Colonic mucosa (tissue), 4 donors: ENCODE measurements at places on chromosomes 11 and 22. TPM values are rescaled to one million over a fixed set of nuclear protein-coding genes. Genes with fewer than 3 reads are reported as not detected.
A peak's percentile ranks its signal among the peaks of the same experiment; 100 is the strongest.

DNA sequence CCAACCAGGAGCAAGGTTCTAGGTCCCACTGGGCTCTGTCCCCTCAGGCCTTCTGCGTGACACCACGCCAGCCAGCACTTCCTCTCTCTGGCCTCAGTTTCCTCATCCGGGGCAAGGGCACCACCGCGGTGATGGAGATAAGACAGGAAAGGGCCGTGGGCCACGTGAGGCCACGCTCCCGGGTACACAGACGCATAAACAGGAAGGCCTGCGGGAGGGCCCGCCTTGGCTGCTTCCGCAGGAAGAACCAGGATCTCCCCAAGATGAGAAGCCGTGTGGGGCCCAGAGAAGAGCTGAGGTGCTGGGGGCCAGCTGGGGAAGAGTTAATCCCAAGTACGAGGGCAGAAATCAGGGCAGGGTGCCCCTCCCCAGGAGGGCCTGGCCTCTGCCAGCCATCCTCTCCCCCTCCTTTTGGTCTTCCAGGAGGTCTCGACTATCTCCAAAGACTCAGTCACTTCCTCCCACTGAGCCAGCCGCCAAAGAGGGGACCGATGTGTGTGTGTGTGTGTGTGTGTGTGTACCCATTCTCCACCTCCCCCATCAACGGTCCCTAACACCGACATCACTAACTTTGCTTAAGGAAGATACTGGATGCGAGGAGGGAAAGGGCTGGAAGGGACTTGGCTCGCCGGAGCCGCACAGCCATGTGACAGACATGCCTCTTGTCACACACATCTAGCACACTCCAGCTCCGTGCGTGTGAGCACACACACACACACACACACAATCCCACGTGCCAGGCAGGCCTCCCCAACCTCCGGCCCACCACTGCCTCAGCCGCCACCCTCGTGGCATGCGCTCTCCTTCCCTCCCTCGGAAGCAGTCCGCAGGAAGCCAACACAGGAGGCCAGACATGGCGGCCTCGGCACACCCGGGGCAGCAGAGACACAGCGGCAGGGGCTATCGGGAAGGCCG, 1.4 kb downstream of the MFNG start:
- peak; percentile 72 for DNase-seq

DNA sequence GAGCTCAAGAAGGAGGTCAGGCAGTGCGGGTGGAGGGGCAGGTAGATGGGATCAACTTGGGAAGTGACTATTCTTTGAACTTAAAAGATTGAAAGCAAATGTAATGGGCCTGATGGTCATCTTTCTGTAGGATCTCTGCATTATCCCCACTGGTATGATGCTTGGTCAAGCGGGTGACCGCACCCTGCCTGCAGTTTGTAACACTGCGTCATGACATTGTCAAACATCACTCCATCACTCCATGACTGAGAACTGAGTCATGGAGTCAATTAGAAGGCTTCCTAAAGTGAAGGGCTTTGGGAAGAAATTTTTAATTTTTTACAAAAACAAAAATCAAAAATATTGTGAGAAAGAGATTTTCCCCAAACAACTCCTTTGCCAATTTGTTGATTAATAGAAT, 62.4 kb upstream of the BMAL1 start:
- no peak for DNase-seq

- no peak for DNase-seq
These were observed 229.5 kb downstream of the AASDHPPT start for GRCh38 chr11:106306942-106307341.

The SHISAL1 gene
- total RNA-seq = 0.27 TPM

DNA sequence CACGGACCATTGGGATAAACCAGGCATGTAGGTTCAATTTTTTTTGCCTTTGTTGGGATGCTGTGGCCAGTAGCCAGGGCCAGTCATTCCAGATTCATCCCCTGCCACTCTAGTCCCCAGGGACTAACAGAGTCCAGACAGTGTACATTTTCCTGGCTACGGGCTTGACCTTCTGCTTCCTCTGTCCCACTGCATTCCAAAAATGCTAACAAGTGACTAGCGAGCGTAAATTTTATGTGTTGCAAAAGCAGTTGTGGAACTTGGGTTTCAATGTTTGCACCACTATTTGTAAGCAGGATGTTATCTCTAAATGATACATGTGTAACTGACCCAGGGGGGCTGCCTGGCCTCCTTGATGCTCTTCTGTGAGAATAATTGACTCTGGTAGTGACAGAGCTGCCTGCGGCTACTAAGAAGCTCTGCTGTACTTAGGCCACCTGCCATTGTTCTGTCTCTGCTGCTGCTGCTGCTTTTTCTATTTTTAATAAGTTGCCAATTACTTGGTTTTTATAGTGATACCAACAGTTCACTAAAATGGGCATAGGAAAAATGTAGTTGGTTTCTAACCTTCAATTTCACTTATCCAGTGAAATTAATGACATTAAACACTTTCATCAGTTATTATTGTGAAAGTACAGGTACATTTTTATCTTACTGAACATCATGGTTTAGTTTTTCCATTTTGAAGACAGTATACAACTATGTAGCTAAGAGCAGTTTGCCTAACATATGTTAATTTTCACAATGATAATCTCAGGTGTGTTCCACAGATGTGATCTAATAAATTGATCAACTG, 26.8 kb downstream of the TNRC6B start:
- no peak for DNase-seq

The GANAB gene
- 303 TPM for total RNA-seq

GRCh38 chr11:120517801-120518291, 6.3 kb downstream of the GRIK4 start:
- no peak for DNase-seq

GRCh38 chr11:14882196-14882595, 9.8 kb downstream of the CYP2R1 start:
- DNase-seq = no peak

DNA sequence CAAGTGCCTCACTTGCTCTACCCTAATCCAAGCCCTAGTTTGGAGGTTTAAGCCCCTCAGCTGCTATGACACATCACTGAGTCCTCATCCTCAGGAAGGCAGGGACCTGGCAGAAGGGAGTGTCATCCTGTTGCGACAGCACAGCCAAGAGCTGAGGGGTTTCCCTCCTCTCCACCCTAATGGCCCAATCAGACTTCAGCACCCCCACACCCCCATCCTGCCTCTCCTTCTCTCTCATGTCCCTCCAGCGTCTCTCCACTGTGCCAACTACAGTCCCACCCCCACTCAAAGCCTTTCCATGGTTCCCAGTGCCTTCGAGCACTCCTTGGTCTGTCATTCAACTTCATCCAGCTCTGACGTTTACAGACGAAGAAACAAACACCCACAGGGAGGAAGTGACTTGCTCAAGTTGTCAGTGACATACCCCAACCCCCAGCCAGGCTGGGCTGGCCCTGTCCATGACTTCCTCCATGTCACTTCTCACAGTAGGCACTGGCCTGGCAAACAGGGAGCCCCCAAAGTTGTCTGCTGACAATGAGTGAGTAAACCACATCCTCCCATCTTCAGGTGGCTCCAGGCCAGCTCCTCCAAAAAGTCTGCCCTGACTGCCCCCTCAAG, 15.6 kb downstream of the ARAP1 start:
- no peak for DNase-seq

DNA sequence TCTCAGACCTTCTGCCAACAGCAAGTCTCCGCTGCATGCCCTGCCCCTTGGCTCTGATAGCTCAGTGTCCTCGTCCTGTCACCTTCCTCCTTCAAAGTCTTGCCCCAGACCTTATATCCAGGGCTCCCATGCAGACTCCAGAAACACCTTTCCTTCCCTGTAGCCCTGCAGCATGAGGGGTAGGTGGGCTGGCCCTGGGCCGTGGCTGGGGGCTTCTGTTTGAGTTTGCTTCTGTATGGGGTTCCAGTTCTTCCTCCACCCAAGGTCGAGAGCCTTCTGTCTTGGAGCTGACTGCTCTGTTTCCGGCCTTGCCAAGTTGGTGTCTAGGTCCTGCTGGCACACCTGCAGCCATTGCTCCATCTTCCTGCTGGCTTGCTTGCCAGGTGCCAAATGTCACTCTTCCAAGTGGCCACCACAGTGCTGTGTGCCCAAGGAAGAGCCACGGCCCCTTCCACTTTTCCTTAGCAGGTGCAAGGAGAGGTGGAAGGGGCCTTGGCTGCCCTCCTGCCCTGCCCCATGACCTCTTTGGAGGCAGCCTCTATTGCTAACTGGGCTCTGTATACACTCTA, 74.8 kb upstream of the NECTIN1 start:
- DNase-seq = no peak

- no peak for DNase-seq
These were observed 223.8 kb downstream of the FAM76B start for GRCh38 chr11:95565724-95566141.

The POTEH gene
- total RNA-seq = not detected

The KDELR3 gene
- 29.1 TPM for total RNA-seq

GRCh38 chr11:44771841-44772240, 45.1 kb downstream of the TSPAN18 start:
- no peak for DNase-seq

- no peak for DNase-seq
These were observed 52.5 kb upstream of the TTC12 start for GRCh38 chr11:113261709-113262475.

The C2CD2L gene
- 20.6 TPM for total RNA-seq

The SLC29A2 gene
- 20.2 TPM for total RNA-seq

The SGSM1 gene
- total RNA-seq = 3.9 TPM

The COA4 gene
- 60.8 TPM for total RNA-seq

DNA sequence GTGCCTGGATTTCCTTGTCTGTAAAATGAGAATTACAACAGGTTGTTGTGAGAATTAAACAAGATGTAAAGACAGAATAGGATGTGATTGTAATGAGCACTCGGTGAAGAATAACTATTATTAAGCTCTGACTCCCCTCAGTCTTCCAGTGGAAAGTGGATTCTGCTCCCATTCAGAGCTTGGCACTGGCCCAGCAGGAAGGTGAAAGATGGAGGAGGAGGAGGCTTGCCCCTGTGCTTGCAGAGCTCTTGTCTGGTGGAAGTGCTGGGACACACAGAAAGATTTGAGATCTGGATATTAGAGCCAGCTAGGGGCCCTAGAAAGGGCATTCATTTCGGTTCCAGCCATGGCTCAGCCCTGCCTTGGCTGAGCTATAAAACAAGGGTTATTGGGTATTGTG, 28.2 kb downstream of the PHLDB1 start:
- no peak for DNase-seq

GRCh38 chr11:99513368-99513767, 492.6 kb downstream of the CNTN5 start:
- DNase-seq = no peak

The CD3G gene
- 1.6 TPM for total RNA-seq

The CYP2D6 gene
- total RNA-seq = 2.9 TPM

The HTR3A gene
- total RNA-seq = not detected

The LARGE2 gene
- total RNA-seq = 4.1 TPM

The PGA3 gene
- not detected for total RNA-seq

DNA sequence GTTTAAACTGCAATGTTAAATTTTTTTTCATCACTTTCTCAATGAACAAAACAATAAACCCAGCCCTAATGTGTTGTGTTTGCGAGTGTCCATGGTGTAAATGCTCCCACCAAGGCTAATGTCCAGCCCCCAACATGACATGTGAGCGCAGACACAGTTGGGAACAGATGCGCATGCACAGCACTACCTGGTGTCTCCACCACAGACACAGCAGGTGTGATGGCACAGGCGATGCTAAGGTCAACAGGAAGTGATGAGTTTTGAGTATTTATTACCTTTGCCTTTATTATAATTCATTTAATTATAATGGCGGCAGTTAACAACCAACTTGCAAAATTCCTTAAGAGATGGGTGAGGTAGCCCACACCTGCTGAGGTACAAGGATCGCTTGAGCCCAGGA, 42.9 kb downstream of the MICAL3 start:
- DNase-seq = no peak

The MIAT gene
- 1.8 TPM for total RNA-seq

- no peak for DNase-seq
These were observed 50.0 kb downstream of the PIK3C2A start for GRCh38 chr11:17157761-17158160.
